NCI-H446 (cell line): ENCODE measurements at places on chromosomes 6 and 20.

- peak; percentile 88 for DNase-seq
Measured at GRCh38 chr6:30752157-30752927, 8.0 kb upstream of the IER3 start.

GRCh38 chr6:23505026-23505425, 621.0 kb upstream of the NRSN1 start:
- DNase-seq, result no peak

GRCh38 chr6:128179876-128180438, 279.1 kb upstream of the THEMIS start:
- DNase-seq, result no peak

GRCh38 chr6:105258816-105259215, 79.0 kb upstream of the POPDC3 start:
- no peak for DNase-seq

DNA sequence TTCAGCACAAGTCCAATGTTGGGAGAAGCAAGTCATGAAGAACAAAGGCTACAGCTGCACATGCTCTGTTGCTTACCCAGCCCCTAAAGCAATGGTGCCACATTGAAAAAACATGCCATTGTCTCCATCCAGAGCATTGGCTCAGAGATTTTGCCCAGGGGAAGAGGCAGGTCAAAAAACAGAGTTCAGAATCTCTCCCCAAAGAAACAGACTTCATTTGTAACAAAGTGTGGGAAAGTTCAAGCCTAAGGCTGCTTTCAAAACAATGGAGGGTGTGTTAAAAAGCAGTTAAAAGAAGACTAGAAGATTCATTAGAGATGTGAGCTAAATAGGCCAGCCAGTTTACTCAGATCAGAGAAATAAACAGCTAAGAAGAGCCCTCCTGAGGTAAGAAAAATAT, 63.6 kb downstream of the DZANK1 start:
- DNase-seq, result no peak

- no peak for DNase-seq
Measured at GRCh38 chr6:148538261-148539190, 195.9 kb downstream of the SASH1 start.

DNA sequence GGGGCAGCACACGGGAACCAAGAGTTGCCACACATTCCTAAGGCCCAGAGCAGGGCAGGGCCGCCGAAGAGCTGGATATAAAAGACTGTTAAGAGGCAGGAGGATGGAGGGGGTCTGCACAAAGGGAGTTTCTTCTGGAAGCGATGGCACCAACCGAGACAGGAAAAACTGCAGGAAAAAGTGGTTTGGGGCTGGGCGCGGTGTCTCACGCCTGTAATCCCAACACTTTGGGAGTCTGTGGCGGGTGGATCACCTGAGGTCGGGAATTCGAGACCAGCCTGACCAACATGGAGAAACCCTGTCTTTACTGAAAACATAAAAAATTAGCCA, 41.8 kb downstream of the SSR1 start:
- DNase-seq, result no peak

GRCh38 chr6:164763788-164764187, 545.6 kb downstream of the C6orf118 start:
- no peak for DNase-seq

GRCh38 chr6:41167173-41167963, 4.5 kb upstream of the TREM2 start:
- no peak for DNase-seq

DNA sequence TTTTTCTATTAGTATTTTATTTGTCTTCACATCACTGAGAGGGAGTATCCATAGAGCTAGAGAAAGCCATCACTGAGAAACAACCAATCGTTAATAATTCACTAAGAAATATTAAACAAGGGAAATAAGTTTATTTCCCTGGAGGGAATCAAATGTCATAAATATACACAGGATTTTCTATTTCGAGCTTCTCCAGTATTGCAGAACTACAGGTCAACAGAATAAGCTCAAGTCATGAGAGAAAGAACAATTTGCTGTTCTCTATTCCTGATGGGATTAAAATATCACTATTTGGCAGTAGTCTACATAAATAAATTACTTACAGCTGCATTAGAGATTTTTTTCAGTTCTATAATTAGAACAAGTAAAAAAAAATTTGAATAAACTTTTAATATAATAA, 2.2 kb upstream of the FAM162B start:
- DNase-seq, result no peak

DNA sequence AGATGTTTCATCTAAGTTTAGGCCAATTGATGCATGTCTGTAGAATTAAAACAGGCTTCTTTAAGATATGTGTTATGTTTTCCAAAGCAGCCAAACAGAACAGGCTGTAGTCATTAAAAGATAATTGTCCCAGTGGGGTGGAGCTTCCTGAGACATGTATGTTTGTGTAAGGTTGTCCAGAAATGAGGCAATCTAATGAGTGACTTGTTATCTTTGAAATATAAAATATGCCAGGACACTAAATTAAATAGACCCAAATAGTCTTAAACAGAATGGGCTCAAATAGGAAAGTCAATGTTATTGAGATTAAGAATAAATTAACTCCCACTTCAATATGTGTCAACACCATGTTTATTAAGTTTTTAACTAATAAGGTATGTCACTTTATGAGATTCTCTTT, 204.7 kb upstream of the RNF217 start:
- DNase-seq, result no peak

GRCh38 chr6:134431421-134431859, 113.5 kb upstream of the SGK1 start:
- no peak for DNase-seq

DNA sequence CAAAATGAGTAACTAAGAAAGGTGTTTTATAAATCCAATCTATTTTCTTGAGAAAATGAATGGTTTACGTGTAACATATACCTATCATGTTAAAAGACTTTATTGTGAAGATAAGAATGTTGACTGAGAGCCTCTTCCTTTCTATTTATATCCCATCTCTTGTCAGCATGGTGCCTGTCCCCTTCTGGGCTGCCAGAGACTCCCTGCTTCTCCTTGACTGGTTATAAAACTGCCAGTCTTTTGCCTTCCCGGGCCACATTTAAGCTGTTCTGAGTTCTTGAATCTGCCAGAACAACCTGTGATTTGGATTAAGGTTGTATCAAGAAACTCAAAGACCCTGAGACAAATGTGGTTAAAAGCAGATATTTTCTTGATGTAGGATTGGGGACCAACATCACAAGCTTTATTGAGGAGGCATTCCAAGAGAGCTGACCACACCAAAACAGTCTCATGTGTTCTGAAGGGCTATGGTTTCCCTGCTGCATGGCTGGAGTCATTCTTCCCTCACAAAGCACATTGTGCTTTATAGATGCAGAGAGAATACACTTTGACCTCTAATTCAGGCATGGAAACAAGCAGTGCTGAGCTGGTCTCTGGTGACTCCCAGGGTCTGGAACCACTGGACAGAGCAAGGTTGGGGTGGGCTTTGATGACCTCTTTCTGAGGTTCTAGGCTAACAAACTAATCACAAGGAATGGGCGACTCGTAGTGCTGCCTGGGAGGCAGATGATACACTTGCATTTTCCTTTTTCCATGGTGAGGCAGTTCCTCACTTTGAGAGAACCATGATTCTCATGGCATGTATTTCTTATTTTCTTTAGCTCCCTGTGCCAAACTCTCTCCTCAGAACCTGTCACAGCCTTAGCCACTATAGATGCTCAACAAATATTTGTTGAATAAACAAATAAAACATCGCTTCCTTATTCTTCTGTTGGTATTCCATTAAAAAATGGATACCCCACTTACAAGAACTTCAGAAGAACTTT, 205.0 kb upstream of the PREP start:
- no peak for DNase-seq

DNA sequence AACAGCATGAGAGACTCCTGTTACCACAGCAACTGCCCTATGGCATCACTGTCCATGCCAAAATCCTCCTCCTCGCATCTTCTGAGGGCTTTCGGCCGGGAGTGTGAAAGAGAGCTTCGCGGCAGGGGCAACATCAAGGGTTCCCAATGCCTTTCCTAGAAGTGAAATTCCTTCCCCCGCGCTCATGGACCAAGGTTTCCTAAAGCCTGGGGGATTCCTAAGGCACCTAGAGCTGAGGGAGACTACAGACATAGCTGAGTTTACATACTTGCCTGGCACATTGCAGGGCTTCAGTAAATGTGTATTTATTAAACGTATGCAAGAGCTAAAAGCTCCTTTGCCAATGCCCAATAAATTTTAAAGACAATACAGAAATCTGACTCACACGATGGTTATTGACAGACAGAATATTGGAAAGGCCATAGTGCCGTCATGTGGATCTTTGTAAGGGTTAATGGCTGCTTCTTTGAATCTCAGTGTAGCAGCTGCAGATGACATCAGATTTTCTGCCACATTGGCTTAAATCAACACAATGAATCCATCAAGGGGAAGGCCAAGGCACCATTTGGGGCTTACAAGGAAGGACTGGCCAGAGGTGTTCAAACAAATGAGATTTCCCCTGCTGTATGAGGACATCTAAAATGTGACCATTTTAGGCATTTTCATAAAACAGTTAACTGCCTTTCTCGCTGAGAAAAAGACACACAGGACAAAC, 281.2 kb upstream of the JARID2 start:
- peak; percentile 84 for DNase-seq

DNA sequence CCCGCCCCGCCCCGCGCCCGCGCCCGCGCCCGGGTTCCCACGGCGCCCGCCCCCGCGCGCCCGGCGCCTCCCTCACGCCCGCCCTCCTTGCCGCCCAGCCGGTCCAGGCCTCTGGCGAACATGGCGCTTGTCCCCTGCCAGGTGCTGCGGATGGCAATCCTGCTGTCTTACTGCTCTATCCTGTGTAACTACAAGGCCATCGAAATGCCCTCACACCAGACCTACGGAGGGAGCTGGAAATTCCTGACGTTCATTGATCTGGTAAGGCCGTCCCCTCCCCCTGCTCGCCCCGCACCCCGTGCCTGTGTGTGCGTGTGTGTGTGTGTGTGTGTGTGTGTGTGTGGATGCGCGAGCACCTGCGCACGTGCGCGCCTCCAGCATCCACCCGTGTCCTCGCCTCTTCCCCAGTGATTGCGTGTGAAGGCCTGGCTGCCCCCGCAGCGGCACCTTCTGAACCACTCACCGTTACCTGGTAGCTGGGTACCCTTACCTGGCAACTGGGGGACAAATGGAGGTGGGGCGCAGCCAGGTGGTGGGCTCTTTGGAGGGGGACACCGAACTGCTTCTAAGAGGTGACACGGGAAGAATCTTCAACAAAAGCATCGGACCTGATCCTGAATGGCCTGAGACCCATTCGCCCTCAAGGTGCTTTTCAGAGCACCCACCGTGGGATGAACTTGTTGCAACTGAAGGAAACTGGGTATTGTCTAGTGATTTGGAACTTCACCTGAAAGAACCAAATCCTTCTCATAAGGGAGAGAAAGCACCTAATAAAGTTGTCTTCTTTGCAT, at the start of gene AIG1:
Gene AIG1, plus strand, starts transcription at position 84 of the 791 bp plus-strand sequence. Its CDS starts 37 bp downstream, at position 121.
- DNase-seq, result no peak
